Stimulated activated naive CD4-positive, alpha-beta T cell treated with Interleukin-2 at 50 U/mL for 16 hours (primary cell): ENCODE measurements at places on chromosomes 16 and 17.

- no peak for DNase-seq
Observed at GRCh38 chr17:63838631-63839171, 3.8 kb downstream of the SMARCD2 start.

DNA sequence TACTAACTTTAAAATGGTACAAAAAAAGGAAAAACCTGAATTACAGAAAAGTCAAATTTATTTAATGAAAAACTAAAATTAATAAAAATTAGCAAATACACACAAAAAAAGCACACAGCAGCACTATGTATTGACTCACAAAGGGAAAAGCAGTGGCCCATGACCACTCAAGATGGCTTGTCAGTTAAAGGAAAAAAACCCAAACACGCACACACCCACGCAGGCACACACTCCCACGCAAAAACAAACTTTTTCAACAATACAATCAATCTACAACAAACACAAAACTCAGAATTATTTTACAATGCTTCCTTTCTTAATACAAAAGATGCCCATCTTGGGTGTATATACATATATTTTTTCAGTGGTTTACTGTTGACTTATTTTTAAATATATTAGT, 24.2 kb downstream of the SIAH1 start:
- DNase-seq, result no peak

GRCh38 chr16:1785846-1786170, 3.0 kb downstream of the NUBP2 start:
- no peak for DNase-seq

- DNase-seq, result no peak
Observed at GRCh38 chr17:10109146-10109545, 89.3 kb downstream of the GAS7 start.

DNA sequence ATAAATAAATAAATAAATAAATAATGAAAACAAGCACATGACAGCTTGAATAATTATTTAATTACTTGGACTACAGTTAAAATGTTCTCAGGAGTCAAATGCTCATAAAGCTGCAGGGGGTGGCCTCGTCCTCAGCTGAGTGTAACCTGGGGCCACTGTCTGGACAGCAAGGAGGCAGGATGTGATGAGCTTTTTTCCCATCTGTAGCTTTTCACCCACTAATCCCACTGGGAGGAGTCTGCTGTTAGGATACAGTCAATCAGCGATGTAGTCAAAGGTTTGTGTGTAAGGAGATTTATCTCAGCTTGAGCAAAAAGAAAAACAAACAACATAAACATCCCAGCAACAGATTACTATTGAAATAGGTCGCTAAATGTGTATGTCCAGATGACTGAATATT, 22.5 kb downstream of the ZCCHC14 start:
- no peak for DNase-seq

- peak; percentile 41 for DNase-seq
Observed at GRCh38 chr17:76000016-76000754, 470 bp upstream of the CDK3 start.

- no peak for DNase-seq
Observed at GRCh38 chr17:16820979-16821543, 131.0 kb downstream of the CCDC144A start.

DNA sequence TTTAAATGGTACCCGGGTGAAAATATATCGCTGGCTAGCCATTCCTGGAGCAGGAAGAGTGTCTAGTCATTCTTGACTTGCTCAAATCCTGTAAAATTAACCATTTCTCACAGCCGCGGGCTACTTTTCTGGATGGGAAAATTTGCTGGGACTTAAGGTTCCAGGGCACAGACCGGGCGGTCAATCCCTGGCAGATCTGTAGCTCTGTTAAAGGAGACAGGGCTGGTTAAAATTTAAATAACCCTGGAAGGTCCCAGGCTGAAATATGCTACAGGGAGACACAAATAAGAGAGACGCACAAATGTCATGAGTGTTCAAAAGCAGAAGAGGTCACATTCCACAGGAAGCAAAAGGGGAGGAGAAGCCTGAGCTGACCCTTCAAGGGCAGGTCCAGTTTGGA, 229.6 kb upstream of the HSBP1 start:
- DNase-seq, result no peak

GRCh38 chr17:73592501-73592961, 51.7 kb downstream of the SDK2 start:
- DNase-seq, result peak; percentile 4

DNA sequence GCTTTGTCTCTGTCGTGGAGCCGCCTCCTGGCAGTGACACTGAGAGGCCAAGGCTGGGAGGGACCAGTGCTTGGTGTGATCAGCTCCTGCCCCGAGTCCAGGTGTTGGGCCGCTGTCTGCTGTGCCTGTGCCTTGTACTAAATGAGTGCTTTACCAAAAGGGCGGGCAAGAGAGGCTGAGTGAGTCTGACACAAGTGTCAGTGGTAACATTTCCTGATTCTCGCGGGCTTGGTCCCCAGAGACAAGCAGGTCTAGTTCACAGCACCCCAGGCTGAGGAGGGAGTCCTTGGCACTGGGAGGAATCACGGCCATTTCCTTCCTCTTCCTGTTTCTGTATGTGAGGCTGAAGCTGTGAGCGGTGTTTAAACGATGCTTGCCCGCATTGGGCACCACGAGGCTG, 30.2 kb downstream of the PLD6 start:
- DNase-seq, result no peak

DNA sequence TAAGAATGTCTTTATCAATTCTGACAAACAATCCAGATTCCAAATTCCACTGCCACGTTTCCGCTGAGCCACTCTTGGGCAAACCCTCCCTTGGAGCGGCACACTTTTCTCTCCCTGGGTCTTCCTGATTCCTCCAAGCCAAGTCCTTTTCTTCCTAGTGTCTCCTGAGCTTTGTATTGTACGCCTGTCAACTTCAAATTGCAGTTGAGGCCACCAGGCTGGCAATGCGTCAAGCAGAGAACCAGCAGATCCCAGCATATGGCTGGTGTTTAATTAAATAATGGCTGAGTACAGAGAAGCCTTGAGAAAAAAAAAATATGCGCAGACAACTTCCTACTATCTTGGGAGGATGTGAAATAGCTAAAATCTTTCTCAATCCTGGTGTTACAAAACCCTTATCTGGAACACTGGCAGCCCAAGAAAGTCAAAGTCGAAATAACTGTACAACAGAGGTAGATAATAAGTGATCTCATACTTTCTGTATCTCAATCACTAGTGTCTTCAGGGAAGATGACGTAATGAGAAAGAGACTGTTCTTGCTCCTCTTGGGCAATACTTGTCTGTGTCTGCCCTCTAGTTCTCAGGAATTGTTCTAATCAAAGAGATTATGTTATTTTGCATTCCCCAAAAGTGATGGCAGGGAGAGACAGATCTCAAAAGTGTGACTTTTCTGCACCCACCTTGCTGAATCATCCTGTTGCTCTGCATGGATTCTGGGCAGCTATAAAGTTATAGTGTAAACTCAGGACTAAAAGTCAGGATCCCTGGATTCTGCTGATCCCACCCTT, 15.0 kb downstream of the SMIM36 start:
- DNase-seq, result no peak

DNA sequence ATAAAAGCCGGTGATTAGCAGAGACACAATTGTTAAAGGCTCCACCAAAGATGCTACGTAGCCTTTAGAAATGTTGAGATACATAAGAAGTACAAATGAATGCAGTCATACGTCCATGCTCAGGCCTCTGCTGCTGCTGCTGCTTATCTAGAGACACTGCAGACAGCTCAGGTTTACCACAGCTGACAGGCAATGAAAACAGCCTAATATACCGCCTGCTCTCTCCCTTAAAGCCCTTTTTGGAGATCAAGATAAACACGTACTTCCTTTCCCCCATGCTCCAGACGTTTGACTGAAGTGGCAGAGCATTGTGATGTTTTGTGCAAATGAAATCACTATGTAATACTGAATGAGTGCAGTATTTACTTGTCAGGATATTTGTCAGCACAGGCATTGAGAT, 185.3 kb downstream of the AATF start:
- no peak for DNase-seq

DNA sequence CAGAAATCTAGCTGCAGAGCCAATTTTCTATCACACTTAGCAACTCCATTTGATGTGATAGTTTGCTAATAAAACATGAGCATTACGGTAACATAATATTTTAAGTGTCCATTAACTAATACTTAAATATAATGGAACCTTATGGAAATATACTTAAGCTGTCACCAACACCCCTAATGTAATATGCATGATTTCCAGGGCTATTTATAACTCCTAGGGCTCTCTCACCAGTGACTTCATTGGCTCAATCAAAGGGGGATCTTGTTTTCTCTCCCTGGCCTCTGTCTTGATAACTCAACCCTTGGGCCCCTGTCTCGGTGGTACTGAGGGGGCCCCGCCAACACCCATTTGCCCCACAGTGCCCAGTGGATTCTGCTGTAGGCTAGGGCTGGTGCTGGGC, 170.4 kb downstream of the SALL1 start:
- DNase-seq, result no peak

DNA sequence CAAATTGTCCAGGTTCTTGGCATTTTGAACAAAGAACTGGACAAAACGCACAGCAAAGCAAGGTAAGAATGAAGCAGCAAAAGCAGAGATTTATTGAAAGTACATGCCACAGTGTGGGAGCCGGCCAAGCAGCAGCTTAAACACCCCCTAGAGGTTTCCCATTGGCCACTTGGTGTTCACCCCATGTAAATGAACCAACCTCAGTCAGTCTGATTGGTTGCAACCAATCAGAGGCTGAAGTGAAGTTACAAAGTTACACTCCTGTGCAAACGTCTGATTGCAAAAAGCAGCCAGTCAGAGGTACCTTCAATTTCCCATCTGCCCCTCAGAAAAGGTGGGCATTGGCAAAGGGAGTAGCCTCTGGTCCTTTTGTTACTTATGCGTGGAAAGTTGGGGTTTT, 8.8 kb upstream of the ZNF263 start:
- no peak for DNase-seq

- DNase-seq, result no peak
Observed at GRCh38 chr17:50262001-50262794, 12.1 kb upstream of the TMEM92 start.

- DNase-seq, result no peak
Observed at GRCh38 chr16:68090130-68090529, 5.0 kb downstream of the NFATC3 start.

DNA sequence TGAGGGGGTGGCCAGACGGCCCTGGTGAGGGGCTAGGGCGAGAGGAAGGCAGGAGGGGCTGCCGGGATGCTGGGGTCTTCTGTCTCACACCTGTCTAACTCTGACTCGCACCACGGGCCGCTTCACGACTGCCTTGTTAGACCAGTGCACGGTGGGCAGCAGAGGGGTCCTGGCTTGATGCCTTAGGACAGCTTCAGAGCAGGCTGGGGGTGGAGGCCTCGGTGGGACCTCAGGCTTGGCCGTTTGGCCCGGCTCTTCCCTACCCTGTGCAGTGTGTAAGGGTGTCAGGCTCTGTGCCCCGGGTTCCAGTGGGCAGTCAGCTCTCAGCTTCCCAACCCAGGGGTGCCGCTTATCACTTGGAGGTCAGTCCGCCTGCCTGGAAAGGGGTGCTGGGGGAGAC, 100.7 kb downstream of the OR1D5 start:
- DNase-seq, result no peak

DNA sequence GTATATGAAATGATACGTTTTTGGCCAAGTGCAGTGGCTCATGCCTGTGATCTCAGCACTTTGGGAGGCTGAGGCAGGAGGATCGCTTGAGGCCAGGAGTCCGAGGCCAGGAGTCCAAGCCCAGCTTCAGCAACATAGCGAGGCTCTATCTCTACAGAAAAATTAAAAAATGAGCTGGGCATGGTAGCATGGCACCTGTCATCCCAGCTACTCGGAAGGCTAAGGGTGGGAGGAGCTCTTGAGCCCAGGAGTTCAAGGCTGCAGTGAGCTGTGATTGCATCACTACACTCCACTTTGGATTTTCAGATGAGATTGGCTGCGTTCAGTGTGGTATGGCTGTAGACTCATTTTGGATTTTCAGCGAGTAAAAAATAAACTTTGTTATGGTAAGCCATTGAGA, 112.4 kb downstream of the DNAH3 start:
- no peak for DNase-seq
